ENCODE measurements at places on chromosomes 3 and 15. TPM values are rescaled to one million over a fixed set of nuclear protein-coding genes. Genes with fewer than 3 reads are reported as not detected.

DNA sequence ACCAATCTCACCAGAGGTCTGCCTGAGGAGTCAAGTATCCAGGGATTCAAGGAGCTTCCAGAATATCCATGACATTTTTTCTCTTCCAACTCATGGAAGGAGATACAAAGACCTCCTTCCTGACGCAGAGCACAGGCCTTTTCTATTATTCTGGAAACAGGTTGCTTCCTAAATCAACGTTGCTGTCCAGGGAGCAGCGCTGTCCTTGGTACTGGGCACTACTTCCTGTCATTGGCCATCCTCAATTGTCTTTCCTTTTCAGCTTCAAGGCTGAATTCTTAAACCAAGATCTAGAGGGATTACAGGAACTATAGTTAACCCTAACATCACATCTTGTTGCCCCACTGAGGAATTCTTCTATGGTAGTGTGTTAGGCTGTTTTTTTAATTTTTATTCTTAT lies 50.4 kb upstream of the TBC1D21 start:
- DNase-seq = no peak

DNA sequence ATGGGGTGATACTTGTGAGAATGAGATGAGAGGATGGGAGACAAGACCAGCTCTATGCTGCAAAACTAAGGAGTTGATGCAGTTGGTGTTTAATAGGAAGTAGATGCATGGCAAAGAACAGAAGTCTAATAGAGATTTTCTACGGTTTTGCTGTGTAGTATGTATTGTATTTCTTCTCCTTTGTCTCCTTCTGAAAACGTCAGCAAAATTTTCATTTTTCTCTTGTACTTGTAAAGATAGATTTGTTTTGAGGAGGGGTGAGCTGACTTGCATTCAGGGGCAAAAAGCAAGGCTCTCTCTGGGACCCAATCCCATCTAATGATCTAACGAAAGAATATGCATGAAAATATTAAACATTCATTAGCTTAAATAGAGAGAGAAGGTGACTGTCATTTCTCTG lies 94.6 kb upstream of the NANOGP8 start:
- no peak for DNase-seq

The SCN11A gene
- total RNA-seq = not detected

The CD200 gene
- total RNA-seq = 9.1 TPM

All from activated CD4-positive, alpha-beta memory T cell treated with anti-CD3 and anti-CD28 coated beads, Interleukin-2, amount 10 ng/mL, durations not matched to agents 7 days and 5 days (primary cell).